ENCODE measurements at places on chromosomes 1 and 21. TPM values are rescaled to one million over a fixed set of nuclear protein-coding genes. Genes with fewer than 3 reads are reported as not detected.

The SPATA46 gene
- total RNA-seq, result not detected

GRCh38 chr1:165861911-165862310 lies 34.5 kb downstream of the UCK2 start:
- no peak for DNase-seq

The RPE65 gene
- not detected for total RNA-seq

DNA sequence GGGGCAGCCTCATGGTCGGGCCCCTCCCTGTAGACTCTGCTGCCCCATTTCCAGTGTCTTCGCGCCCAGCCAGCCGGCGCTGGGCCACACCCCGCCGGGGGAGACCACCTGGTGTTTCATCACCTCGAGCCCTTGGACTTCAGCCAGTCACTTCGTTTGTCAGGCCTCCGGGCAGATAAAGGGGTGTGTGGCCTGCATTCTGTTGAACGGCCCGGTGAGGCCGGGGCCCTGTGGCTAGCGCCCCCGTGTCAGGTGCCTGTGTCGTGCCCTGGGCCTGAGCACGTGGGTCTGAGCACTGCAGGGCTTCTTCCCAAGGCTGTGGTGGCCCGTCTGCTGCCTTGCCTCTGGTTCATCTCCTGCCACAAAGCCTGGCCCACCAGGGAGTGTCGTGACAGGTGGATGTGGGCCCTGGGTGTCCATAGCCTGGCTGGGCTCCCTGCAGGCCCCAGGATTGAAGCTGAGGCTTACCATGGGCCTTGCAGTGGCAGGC lies 65.2 kb upstream of the DIP2A start:
- DNase-seq, result no peak

DNA sequence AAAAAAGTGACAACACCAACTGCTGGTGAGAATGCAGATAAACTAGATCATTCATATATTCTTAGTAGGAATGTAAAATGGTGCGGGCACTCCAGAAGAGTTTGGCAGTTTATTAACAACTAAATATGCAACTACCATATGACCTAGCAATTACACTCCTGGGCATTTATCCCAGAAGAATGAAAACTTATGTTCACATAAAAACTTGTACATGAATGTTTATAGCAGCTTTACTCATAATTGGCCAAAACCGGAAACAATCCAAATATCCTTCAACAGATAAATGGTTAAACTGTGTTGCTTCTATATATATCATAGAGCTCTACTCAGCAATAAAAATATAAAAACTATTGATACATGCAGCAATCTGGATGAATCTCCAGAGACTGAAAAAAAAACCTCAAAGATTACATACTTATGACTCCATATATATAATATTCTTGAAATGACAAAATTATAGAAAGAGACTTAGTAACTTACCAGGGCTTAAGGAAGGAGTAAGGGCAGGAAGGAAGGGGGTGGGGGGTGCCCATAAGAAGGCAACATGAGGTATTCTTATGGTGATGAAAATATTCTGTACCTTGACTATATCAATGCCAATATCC lies 99.9 kb downstream of the KCNH1 start:
- DNase-seq, result no peak

- DNase-seq, result no peak
These were observed 20.1 kb downstream of the GALNT2 start for GRCh38 chr1:230087028-230087716.

GRCh38 chr1:118300808-118301207 lies 115.8 kb upstream of the SPAG17 start:
- DNase-seq, result no peak

DNA sequence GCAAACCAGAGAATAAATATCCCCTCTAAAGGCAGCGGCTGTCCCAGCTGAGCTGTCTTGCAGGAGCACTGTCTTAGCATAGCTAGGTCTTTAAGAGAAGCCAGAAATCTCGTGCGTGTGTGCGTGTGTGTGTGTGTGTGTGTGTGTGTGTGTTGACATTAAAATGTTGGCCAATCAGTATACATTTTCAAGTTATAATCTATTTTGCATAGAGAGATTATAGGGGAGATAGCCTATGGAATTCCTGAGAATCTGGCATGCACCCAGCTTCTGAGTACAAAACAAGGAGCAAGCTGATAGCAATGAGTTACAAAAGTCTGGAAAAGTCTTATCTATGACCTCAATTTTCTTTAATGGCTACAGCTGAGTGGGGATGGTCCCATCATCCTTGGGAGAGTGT lies 17.7 kb downstream of the METTL13 start:
- DNase-seq, result no peak

DNA sequence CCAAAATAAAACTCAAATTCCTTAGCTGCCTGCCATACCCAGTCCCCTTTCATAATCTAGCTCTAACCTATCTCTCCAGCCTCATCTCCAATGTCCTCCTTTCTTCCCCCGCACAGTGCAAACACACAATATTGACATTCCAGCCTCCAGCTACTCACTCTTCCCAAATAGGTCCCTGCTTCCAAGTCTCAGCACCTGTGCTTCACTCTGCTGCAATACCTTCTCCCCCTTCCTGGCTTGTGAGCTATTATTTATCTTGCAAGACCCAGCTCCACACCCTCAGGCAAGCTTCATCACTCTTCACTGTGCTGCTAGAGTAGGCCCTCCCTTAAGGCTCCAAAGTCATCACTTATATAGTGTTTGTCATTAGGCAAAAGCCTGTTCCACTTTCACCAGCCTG lies 9.7 kb downstream of the PLPP3 start:
- DNase-seq, result no peak

The POU3F1 gene
- 2.5 TPM for total RNA-seq

- no peak for DNase-seq
These were observed 55.9 kb upstream of the WASF2 start for GRCh38 chr1:27545876-27546275.

DNA sequence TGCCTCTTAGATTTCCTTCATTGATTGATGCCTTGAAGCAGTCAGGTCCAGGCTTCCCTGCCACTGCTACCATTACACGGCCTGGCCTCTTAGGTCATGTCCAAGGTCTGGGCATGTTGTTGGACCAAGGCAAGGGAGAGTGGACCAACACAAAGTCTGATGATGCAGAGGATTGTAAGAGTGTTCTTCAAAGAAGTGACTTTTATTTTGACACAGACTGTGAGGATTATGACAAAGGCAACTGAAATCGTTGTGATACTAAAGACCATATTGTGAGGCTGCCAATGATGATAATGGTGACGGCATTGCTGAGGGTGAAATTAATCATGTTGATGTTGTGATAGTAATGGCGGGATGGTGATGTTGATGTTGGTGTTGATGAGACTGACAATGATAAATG lies 149.5 kb downstream of the GRIK3 start:
- DNase-seq, result no peak

GRCh38 chr21:29419422-29419821 lies 120.7 kb downstream of the BACH1 start:
- DNase-seq, result no peak

DNA sequence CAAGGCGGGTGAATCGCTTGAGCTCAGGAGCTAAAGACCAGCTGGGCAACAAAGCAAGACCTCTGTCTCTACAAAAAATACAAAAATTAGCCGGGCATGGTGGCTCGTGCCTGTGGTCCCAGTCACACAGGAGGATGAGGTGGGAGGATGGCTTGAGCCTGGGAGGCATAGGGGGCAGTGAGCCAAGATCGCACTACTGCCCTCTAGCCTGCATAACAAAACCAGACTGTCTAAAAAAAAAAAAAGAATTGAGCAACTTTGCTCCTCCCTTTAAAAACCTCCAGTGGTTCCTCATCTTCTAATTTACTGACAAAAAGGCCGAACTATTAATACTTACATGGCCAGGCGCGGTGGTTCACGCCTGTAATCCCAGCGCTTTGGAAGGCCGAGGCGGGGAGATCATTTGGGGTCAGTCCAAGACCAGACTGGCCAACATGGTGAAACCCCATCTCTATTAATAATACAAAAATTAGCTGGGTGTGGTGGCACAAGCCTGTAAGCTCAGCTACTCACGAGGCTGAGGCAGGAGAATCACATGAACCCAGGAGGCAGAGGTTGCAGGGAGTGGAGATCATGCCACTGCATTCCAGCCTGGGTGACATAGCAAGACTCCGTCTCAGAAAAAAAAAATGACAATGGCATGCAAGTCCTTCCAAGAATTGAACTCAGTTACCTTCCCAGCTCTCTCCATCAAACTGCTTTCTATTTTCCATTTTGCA lies 4.4 kb downstream of the ACBD3 start:
- DNase-seq, result no peak

DNA sequence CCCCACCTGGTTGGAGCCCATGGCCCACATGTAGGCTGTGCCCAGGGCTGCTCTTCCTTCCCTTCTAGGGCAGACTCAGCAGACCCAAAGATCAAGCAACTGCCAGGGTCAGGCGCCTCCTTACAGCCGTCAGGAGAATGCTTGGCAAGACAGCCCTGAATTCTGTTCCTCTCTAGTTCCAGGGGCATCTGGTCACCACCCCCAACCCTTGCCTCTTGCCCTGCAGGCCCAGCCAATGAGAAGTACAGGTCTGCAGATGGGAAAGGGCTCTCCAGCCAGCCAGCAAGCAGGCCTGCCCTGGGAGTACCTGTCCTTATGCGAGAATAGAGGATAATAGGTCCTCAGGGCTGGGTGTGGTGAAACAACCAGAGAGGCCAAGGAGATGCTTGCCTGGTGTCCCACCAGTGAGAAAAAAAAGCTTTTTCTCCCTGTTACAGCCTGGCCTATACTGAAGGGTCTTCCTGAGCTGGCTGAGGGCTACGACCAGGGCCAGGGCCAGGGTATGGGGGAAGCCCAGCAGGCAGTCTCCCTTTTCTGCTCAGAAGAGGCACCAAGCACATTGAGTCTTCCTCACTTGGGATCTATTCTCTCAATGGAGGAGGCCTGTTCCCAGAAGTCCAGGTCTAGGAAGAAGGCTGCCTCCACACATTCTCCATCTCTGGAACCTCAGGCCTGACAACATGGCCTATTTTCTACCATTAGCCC lies 31.4 kb downstream of the NAV1 start:
- DNase-seq, result no peak

GRCh38 chr21:44728716-44729115 lies 17.3 kb upstream of the TSPEAR start:
- DNase-seq, result no peak

DNA sequence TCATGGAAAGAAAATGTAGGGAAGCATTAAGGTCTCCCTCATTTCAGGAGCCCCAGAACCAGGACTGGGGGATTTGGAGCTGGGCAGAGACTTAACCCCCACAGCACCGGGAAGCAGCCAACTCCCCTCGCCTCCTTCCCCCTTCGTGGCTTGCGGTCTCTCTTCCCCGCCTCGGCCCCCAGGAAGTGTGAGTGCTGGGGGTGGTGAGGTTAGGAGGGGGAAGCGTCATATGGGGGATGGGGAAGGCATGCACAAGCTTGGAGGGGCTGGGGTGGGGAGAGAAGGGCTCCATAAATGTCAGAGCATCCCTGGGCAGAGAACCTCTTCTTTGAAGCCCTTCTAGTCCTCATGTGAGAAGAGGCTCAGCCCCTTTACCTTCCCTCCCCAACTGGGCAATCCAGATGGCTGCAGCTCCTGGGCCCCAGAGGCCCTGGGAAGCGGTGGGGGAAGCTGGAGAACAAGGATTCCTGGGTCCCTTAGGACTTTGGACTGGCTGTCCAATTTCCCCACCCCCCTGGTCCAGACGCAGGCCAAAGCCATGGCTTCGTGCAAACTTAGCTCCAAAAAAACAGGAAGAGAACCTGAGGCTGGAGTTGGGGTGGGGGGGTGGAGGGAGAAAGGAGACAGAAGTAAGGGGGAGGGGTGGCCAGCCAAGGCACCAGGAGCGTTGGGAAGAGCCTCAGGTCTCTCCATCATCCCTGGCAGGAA lies 7.8 kb downstream of the ZBTB7B start:
- no peak for DNase-seq

- DNase-seq, result no peak
These were observed 6.1 kb downstream of the TIE1 start for GRCh38 chr1:43306688-43307457.

The OR2L13 gene
- not detected for total RNA-seq

- no peak for DNase-seq
These were observed 8.7 kb downstream of the SYNJ1 start for GRCh38 chr21:32719085-32719484.

- DNase-seq, result no peak
These were observed 44.1 kb upstream of the WLS start for GRCh38 chr1:68276448-68276847.

DNA sequence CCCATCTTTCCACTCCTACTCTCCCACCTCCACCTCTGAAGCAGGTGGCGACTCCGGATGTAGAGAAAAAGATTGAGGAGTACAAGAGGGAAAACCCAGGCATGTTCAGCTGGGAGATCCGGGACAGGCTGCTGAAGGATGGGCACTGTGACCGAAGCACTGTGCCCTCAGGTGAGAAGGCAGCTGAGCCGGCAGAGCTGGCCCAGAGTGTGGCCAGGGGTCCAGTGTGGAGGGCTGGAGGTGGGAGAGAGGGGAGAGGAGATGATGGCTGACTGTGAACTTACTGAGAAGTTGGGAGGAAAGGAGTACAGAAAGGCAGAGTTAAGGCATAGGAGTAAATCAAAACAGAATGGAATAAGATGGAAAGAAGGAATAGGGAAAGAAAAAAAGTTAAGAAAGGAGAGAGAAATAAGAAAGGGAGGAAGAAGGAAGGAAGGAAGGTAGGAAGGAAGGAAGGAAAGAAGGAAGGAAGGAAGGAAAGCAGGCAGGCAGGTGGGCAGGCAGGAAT lies 4.5 kb downstream of the PAX7 start:
- no peak for DNase-seq

DNA sequence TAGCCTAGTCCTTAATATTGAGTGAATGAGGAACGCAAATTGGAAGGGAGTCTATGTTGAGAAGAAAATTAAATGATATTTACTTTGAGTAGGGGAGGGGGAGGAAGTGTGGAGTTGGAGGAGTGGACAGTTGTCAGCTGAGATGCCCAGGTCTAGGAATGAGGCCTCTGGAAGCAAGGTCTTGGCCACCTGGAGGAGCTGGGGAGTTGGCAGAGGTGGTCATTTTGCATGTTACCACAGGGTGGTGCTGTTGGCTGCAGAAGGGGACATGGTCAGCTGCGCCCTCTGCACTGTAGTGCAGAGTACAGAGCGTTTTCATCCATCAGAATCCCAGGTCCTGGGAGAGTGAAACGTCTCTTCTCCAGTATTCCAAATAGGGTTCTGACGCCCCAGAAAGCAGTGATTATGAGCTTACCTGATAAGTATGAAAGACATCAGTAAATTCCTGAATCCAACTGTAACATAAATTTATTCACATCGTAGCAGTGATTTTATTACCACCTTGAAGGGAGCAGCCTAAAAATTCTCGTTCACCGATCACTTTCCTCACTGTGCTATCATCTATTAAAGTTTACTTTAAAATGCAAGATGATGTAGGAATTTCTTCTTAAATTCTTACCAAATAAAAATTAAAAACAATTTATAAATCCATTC lies 13.8 kb downstream of the PARK7 start:
- no peak for DNase-seq

The CADM3 gene
- 0.48 TPM for total RNA-seq

The HSD3B2 gene
- not detected for total RNA-seq

- no peak for DNase-seq
These were observed 51.1 kb upstream of the CTTNBP2NL start for GRCh38 chr1:112344754-112345423.

Measured in esophagus squamous epithelium (tissue), 5 donors.